Stimulated activated effector memory CD8-positive, alpha-beta T cell treated with anti-CD3 and anti-CD28 coated beads, Interleukin-12 subunit alpha, Interleukin-12 subunit beta, amount 100 ng/mL, for 72 hours (primary cell): ENCODE measurements at places on chromosomes 1 and 21.
A peak's percentile ranks its signal among the peaks of the same experiment; 100 is the strongest.

GRCh38 chr1:237528545-237528944 lies 362.2 kb downstream of the ZP4 start:
- DNase-seq: no peak

GRCh38 chr1:40810927-40811326 lies 27.3 kb downstream of the KCNQ4 start:
- no peak for DNase-seq

GRCh38 chr1:111565079-111565478 lies 54.5 kb upstream of the RAP1A start:
- no peak for DNase-seq

DNA sequence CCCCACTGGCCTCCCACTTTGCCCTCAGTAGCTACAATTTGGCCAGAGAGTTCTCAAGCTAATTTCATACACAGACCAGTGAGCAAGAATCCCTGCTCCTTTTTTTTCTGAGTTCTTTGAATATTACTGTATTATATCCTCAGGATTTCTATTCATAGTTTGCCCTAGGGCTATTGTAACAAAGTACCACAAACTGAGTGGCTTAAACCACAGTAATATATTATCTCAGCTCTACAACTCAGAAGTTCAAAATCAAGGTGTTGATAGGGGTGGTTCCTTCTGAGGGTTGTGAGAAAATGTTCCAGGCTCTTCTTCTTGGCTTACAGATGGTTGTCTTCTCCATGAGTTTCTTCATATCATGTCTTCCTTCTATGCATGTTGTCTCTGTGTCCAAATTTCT lies 289.4 kb upstream of the ESRRG start:
- DNase-seq: no peak

GRCh38 chr1:31757204-31757679 lies 6.9 kb downstream of the ADGRB2 start:
- DNase-seq: no peak

GRCh38 chr1:52552236-52552504 lies 722 bp downstream of the TUT4 start:
- peak; percentile 38 for DNase-seq
